ENCODE measurements at places on chromosomes 13 and 19. TPM values are rescaled to one million over a fixed set of nuclear protein-coding genes. Genes with fewer than 3 reads are reported as not detected.

The FAAP24 gene
- total RNA-seq, result 1.6 TPM

DNA sequence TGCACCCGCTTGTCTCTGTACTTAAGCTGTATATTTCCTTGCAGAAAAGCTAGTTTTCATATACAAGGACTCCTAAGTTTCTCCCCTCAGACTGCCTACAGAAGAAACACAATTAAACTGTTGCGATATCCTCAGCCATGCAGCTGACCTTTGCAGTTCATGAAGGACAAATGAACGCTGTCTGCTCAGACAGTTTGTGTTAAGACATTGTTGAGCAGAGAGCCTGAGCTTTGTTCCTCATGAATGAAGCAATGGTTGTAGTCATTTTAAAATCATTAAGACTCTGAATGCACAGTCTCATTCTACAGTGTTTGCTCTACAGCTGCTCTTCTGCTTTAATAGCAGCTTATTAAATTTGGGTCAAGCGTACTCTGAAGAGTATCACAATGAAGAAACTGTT is 23.2 kb upstream of the MAB21L1 start:
- no peak overlapping the region for H3K27ac ChIP-seq
- H3K4me3 ChIP-seq, result no peak overlapping the region
- no peaks in the 10 kb centered on the region for H3K36me3 ChIP-seq
- no peaks in the 10 kb centered on the region for H3K27me3 ChIP-seq

DNA sequence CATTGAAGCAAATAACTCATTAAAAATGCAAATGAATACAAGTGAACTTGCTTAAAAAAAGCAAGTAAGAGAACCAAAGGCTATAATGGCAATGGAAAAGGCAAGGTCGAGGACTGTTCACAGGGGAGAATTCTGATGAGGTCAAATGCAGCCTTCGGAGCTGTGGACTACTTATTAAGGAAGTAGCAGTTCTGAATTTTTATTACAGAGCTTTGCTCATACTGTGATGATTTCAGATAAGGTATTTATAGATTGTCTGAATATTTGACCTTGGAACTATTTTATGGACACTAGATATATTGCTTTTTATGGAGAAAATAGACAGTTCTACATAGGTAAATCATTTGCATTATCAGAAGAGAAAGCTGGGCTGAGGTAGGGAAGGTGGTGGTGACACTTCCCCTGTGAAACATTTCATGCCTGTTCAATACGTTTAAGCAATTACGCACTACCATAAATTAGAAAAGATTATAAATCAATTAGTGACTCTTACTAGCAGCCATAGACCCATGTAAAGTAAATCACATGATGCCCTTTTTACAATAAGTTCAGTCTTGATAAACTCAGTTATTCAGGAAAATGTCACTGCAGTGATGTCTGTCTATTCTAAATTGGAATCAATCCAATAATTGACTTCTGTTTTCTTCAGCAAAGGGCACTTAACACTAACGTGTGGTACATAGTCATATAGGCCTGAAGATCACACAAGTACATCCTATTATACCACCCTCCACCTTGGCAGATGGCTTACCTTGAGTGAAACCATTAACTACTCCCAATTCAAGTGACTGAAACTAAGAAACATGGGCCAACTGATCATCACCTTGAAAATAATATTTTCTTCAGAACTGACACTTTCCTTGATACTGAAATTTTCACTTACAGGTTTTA is 260.0 kb downstream of the KLF12 start:
- H3K4me1 ChIP-seq, result peaks cover 11% of the 10 kb centered on the region
- no peaks in the 10 kb centered on the region for H3K36me3 ChIP-seq
- DNase-seq, result no peak
- no peak overlapping the region for H3K4me3 ChIP-seq
- H3K27ac ChIP-seq, result no peak overlapping the region

- H3K27me3 ChIP-seq, result no peaks in the 10 kb centered on the region
- peaks cover 8% of the 10 kb centered on the region for H3K4me1 ChIP-seq
- DNase-seq, result no peak
- H3K27ac ChIP-seq, result peak overlapping the region; percentile 76
Measured at GRCh38 chr19:1016647-1017114, 4.2 kb downstream of the TMEM259 start.

The ZNF582 gene
- total RNA-seq, result 3.9 TPM
